ENCODE measurements at places on chromosomes 16 and 17.

DNA sequence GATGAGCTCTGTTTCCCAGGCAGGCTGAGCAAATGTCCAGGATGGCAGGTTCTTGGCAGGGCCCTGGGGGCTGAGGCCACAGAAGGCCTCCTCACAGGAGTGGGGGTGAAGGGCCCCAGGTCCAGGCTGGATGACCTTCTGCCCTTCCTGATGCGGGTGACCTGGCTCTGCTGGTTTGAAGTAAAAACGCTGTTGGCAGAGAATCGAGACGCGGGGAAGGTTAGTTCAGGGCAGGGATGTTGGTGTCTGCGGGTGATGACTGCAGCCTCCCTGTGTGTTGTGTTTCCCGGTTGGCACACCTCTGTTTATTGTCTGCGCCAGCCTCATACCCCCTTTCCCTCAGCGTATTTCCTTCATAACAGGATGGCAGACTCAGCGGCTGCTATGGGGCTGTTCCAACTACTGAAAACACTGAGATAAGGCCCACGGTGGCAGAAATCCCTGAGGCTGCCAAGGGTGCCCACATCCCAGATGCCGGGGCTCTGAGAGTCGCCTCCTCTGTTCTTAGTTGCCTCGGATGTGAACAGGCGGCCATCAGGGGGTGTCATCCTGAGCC is 104.6 kb downstream of the METRNL start:
- no peak for DNase-seq

DNA sequence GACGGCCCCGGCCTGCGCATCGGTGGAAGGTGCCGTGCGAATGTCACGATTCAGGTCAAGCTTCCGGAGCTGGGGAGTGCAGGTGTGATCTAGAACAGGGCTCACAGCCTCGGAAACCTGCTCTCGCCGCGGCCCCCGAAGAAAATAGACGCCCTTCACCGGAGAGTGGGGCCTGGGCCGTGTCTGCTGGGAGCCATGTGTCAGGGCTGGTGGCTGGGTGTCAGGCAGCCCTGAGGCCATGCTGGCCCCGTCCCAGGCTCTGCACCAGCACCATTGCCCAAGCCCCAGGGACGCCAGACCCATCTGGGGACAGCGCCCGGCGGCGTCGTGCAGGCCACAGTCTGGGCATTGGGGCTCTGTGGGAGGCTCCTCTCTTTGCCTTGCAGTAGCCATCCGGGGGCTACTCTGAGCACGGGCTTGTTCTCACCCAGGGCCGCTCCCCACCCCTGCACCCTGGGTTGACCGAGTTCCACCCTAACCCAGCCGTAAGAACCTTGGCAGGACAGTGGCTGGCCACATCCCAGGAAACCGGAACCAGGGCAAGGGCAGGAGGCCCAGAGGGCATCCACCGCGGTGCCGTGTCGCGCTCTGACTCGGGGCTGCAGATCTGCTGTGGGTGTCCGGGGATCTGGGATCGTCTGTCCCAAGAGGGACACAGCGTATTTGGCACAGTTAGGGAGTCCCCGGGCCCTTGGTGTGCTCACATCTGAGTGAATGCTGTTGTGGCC is 5.3 kb upstream of the NUDT16L1 start:
- no peak for DNase-seq

DNA sequence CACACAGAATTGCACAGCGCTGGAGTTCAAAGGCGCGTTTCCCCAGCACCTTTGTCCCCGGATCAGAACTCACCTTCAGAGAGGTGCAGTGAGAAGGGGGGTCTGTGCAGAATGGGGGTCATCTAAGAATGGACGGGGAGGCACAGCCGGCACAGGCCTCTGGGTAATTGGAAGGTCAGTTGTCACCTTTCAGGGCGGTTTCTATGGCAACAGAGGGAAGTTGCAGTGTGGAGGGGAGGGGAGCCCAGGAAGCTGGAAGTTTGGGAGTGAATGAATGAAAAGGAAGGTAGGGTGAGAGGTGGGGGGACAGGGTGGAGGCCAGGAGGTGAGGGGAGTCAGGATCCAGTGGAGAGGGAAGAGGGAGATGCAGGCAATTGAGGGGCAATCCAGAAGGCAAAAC is 12.4 kb upstream of the KCNG4 start:
- DNase-seq: no peak

- no peak for DNase-seq
Observed at GRCh38 chr16:58500430-58501241, 693 bp downstream of the NDRG4 start.

DNA sequence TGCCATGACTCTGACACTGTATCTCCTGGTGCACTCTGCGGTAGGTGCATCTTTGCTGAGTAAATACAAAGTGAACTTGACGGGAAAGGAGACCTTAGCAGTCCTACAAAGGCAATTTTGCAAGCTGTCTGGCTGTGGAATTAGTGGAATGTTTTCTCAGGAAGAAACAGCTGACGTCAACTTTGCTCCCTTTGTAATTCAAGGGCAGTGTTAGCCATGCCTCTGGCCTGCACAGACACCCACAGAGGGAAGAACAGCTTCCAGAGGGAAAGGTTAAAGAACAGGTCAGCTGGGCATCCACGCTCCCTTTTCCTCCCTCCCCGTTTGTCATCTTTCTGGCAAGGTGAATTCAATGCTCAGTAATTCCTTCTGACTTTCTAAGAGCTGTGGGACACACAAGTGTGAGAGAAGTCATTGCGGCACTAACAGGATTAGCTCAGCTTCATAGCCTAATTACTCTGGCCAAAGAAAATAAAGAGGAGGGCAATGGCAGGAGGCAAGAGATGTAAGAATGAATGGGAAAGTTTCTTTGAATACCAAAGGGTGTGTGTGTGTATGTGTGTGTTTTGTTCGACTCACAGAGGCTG is 476.9 kb upstream of the GOT2 start:
- DNase-seq: no peak

- DNase-seq: no peak
Observed at GRCh38 chr17:72116661-72117521, 3.9 kb upstream of the SOX9 start.

- no peak for DNase-seq
Observed at GRCh38 chr17:45226576-45226975, 4.9 kb downstream of the FMNL1 start.

Data from T-helper 2 cell (primary cell).